ENCODE measurements at places on chromosomes 4 and X.

GRCh38 chr4:143618811-143619210 lies 81.7 kb downstream of the FREM3 start:
- no peak for DNase-seq
- no peaks in the 10 kb centered on the region for H3K27me3 ChIP-seq
- no peak overlapping the region for H3K27ac ChIP-seq

GRCh38 chr4:120688791-120689190 lies 233.7 kb downstream of the PRDM5 start:
- no peaks in the 10 kb centered on the region for H3K36me3 ChIP-seq
- no peak overlapping the region for H3K4me3 ChIP-seq
- DNase-seq = no peak
- no peak overlapping the region for H3K27ac ChIP-seq
- H3K27me3 ChIP-seq = no peaks in the 10 kb centered on the region

GRCh38 chr4:10893395-10893794 lies 208.8 kb upstream of the CLNK start:
- no peak overlapping the region for H3K27ac ChIP-seq
- H3K36me3 ChIP-seq = no peaks in the 10 kb centered on the region
- no peak overlapping the region for H3K4me3 ChIP-seq
- H3K4me1 ChIP-seq = no peaks in the 10 kb centered on the region
- peak; percentile 18 for DNase-seq

DNA sequence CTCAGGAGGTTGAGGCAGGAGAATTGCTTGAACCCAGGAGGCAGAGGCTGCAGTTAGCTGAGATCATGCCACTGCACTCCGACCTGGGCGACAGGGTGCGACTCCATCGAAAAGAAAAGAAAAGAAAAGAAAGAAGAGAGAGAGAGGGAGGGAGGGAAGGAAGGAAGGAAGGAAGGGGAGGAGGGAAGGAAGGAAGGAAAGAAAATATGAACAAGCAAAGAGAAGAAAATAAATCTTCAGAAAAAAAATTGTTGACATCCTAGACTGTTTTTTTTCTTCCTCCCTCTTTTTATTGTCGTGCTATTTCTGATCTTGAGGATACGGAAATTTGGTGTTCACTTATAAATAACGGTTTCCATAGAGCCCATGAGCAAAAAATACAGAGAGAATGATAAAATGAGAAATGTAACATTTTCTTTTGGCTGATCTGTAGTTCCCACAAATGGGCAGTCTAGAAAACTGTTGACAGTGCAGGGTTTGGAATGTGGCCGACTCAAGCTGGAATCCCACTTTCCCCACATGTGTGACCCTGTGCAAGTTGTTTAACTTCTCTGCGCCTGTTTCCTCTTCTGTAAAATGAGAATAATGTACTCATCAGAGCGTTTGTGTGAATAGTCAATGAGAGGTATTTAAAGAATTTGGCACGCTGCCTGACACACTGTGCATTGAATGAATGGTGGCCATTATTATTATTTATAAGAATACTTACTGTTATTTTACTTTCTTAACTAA lies 19.4 kb downstream of the SORBS2 start:
- no peaks in the 10 kb centered on the region for H3K36me3 ChIP-seq
- no peak overlapping the region for H3K27ac ChIP-seq
- no peak overlapping the region for H3K4me3 ChIP-seq
- H3K27me3 ChIP-seq = no peaks in the 10 kb centered on the region

DNA sequence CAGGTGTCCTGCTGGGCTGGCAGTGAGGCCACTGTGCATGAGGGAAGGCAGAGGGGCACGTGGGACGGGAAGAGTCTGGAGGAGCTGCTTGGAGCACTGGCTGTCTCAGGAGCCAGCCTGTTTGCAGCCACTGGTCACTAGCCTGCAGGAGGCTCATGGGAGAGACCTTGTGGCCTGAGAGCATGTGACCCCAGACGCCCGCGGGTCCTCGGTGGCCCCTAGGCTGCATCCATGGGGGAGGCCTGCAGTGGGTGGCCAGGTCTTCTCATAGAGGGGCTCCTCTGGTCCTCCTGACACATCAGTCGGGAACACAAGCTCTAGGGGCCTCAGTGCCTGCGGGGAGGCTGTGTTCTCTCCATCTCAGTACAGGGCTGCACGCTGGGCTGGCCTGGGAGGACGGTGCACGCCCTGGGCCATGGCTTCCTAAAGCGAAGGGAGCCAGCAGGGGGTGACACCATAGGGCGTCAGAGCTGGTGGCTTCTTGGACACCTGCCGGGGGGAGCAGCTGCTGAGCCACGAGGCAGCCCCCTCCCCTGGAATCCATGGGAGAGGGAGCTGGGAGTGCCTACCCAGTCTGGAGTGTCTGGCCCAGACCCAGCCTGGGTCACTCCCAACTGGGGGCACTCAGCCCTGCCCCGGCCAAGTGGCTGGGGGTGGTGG lies 12.3 kb downstream of the NAT8L start:
- peaks cover 14% of the 10 kb centered on the region for H3K4me1 ChIP-seq
- no peak overlapping the region for H3K27ac ChIP-seq
- no peak for DNase-seq
- no peak overlapping the region for H3K4me3 ChIP-seq

DNA sequence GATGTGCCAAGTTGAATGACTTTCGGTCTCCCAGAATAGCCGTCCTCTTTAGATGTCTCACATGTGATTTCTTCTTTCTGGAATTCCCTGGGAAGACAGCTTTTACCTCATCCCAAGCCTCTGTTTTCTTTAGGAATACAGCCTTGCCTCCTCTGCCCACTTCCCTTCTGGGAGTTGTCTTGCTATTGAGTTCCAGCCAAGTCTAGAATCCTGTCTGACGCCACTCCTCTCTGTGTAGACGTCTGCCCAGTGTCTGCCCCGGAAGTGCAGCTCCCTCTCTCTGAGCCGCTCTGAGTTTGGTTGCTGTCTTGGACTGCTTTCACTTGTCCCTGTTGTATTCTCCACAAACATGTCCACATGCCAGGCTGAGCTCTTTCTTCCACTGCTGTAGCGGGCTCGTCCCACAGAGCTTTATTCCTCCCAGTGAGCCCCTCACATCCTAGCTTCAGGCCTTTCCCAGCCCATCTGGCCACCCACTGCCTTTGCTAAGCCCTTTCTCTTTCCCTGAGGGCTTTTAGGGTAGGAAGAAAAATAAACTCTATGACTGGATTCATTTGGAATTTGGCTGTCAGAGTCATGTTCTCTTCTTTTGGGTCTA lies 9.0 kb upstream of the IGFBP7 start:
- H3K4me3 ChIP-seq = no peak overlapping the region
- H3K4me1 ChIP-seq = peaks cover 10% of the 10 kb centered on the region
- no peak for DNase-seq
- H3K36me3 ChIP-seq = no peaks in the 10 kb centered on the region
- H3K27ac ChIP-seq = peak overlapping the region; percentile 60
- H3K27me3 ChIP-seq = no peaks in the 10 kb centered on the region

DNA sequence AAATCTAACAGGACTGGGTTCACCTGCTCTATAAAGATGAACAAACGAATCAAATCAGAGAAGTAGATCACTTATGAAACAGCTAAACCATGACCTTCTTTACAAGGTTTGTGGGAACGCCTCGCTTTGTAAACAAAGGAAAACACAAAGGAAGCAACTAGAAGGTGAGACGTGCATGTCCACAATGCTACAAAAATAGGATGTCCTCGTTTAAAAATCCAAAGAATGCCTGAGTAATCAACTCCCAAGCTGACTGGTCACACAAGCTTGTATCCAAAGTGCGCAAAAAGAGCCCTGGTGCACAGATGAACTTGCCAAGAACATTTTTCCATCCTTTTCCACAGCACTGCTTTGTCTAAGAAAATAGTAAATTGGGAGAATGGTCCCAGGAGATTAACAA lies 6.3 kb upstream of the SH3KBP1 start:
- DNase-seq = peak; percentile 66
- H3K4me3 ChIP-seq = no peak overlapping the region
- no peaks in the 10 kb centered on the region for H3K27me3 ChIP-seq
- H3K4me1 ChIP-seq = no peaks in the 10 kb centered on the region
- H3K27ac ChIP-seq = no peak overlapping the region

- DNase-seq = no peak
- H3K36me3 ChIP-seq = no peaks in the 10 kb centered on the region
- H3K27ac ChIP-seq = no peak overlapping the region
- no peaks in the 10 kb centered on the region for H3K4me1 ChIP-seq
- no peaks in the 10 kb centered on the region for H3K27me3 ChIP-seq
These were observed 45.4 kb upstream of the TRPC5OS start for GRCh38 chrX:111830571-111830970.

GRCh38 chr4:70691661-70692060 lies 3.3 kb downstream of the UTP3 start:
- H3K4me3 ChIP-seq = no peak overlapping the region
- peaks cover 5% of the 10 kb centered on the region for H3K4me1 ChIP-seq
- no peaks in the 10 kb centered on the region for H3K27me3 ChIP-seq
- no peak overlapping the region for H3K27ac ChIP-seq

- peaks cover 24% of the 10 kb centered on the region for H3K4me1 ChIP-seq
These were observed 33.6 kb upstream of the NOCT start for GRCh38 chr4:138981930-138982390.

- DNase-seq = no peak
- H3K36me3 ChIP-seq = no peaks in the 10 kb centered on the region
- H3K27me3 ChIP-seq = no peaks in the 10 kb centered on the region
- peaks cover 2% of the 10 kb centered on the region for H3K4me1 ChIP-seq
- H3K4me3 ChIP-seq = no peak overlapping the region
These were observed 1011.7 kb upstream of the PCDH7 start for GRCh38 chr4:29708473-29708872.

DNA sequence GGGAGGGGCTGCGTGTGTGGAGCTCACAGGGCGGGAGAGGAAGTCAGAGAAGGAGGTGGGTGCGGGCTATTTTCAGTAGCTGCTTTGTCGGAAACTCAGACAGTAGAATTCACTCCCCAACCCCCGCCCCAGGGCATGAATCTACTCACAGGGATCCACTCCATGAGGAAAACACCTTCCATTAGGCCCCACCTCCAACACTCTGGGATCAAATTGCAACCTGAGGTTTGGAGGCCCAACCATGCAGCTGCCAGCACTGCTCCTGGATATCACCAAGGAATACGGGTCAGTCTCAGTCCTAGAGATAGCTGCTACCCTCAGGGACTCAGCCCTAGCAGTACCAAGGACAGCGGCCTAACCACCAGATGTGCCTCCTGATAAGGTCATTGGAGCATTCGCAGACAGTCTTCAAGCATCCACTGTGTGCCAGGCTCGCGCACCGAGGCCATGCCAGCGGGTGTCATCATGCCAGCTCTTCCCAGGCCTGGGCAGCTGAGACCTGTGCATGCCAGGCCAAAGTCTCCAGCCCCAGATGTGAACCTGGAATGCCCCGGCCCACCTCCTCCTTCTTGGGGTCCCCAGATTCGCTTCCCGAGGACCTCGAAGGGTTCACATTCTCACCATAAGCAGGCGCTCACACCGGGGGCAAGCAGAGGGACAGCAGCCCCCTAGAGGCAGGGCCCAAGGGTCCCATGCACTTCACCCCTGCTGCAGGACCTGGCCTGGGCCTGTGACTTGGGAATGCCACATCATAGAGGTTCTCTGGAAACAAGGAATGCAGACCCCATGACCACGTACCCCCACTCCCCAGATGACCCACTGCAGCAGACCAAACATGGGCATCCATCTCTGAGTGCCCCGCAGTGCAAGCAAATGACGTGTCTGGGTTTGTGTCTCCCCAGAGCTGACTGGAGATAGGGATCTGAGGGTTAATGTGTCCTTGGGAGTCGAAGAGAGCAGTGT lies 102.3 kb downstream of the ADRA2C start:
- DNase-seq = peak; percentile 67
- no peak overlapping the region for H3K27ac ChIP-seq
- H3K36me3 ChIP-seq = no peaks in the 10 kb centered on the region
- no peak overlapping the region for H3K4me3 ChIP-seq
- peaks cover 21% of the 10 kb centered on the region for H3K27me3 ChIP-seq

GRCh38 chr4:149409146-149409545 lies 406.5 kb downstream of the IQCM start:
- no peaks in the 10 kb centered on the region for H3K36me3 ChIP-seq
- no peak overlapping the region for H3K4me3 ChIP-seq
- H3K4me1 ChIP-seq = no peaks in the 10 kb centered on the region
- no peak for DNase-seq
- no peaks in the 10 kb centered on the region for H3K27me3 ChIP-seq
- no peak overlapping the region for H3K27ac ChIP-seq

DNA sequence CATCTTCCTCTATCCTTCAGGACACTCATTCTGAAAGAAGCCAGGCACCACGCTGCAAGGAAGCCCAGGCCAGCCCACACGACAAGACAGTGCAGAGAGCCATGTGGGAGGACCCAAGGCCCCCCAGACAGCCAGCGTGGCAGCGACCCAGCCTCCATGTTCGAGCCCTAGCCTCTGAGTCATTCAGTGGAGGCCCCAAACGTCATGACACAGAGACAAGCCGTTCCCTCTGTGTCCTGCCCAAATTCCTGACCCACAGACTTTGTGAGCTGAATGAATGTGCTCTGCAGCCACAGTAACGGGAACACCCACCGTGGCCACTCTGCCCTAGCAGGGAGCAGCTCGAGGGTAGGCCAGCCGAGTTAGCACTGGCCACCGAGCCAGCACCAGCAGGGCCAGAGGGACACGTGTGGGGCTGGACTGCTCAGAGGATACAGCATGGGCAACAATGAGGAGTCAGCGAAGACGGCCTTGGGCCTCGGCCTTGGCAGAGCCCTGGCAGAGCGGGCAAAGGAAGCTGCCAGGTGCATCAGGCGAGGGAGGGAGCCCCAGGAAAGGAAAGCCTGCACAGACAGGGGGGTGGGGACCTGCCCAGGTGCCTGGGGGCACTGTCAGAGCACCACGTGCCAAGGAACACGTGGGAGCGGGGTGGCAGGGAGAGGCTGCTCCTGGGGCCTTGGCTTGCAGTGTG lies 8.6 kb downstream of the BLOC1S4 start:
- no peak overlapping the region for H3K27ac ChIP-seq
- H3K36me3 ChIP-seq = no peaks in the 10 kb centered on the region
- peak; percentile 58 for DNase-seq
- no peaks in the 10 kb centered on the region for H3K27me3 ChIP-seq
- no peak overlapping the region for H3K4me3 ChIP-seq

DNA sequence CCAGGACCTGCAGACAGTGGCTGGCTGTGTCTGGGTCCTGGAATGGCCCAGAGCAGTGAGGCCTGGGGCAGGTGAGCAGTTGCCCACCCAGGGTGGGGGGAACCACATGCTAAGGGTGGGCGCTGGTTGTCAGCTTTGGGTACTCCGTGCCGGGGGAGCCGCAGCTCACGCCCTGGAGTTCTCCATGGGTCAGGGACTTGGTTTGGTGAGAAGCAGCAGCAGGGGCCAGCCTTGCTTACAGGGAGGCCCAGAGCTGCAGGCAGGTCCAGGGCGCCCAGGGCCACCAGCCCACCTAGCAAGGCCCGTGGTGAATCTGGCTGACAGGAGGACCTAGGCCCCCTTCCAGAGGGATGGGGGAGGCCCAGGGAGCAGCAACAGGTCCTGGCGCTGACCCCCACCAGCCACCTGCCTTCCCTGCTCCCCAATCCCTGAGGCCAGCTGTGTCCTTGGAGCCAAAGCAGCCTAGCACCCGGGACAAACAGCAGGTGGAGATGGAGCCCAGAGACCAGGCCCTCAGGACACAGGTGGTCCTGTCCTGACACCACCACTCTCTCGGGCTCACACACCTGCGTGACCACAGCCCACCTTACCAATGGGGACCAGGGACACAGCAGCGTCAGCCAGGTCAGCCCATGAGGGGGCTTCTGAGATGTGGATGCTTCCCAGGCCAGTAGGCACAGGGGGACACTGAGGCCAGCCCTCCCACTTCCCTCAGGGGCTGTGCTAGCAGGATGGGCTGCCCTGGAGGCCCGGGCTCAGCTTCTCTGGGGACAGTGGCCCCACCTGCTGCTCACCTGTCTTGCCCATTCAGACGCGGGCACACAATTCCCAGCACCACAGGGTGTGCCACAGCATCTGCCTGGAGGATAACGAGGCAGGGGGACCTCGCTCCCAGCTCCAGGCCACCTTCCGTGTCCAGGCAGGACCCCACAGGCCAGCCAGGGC lies 3.5 kb downstream of the MXD4 start:
- no peak overlapping the region for H3K4me3 ChIP-seq
- no peaks in the 10 kb centered on the region for H3K27me3 ChIP-seq
- H3K36me3 ChIP-seq = peaks cover 56% of the 10 kb centered on the region
- no peak overlapping the region for H3K27ac ChIP-seq

Data from trophoblast cell (in vitro differentiated cells and primary cell).